Suprapubic skin (tissue), 4 donors: ENCODE measurements at places on chromosomes 5 and 9.

DNA sequence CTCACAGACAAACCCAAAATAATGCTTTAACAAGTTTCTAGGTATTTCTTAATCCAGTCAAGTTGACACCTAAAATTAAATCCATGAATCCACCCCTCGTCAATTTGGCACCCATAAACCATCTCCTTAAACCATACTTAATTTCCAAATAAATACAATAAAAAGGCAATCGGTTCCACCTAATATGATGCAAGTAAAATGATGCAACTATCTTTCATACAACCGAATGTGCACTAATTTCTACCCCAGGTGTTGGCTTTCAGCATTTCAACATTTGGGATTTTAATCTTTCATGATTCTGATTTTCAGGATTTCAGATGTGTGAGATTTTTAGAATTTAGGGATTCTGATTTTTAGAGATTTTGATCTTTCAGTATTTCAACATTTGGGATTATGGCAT is 17.3 kb downstream of the PRKAA1 start:
- no peak overlapping the region for H3K27ac ChIP-seq
- peaks cover 12% of the 10 kb centered on the region for H3K4me1 ChIP-seq
- H3K4me3 ChIP-seq: no peak overlapping the region
- no peaks in the 10 kb centered on the region for H3K27me3 ChIP-seq
- DNase-seq: no peak

DNA sequence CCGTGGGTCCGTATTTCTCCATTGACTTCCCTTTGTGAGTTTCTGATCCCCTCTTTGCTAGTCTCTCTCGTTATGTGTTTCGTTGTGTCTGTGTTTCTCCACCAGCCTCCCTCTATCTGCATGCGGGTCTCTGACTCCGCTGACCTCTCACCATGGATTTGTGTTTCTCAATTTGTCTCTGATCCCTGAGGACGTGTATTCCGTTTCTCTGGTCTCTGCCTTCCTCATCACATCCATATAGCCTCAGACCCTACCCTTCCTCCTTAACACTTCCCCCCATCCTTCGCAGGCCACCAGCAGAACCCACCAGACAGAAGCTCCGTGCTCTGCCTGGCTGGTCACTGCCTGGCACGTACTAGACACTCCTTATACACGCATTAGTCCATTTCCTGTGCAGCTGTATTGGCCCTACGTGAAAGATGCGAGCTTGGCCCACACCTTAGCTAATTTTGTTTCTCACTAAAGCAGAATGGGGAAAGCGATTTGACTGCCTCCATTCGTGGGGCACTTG is 631 bp downstream of the B4GALT7 start:
- no peak for DNase-seq
- H3K4me1 ChIP-seq: peaks cover 31% of the 10 kb centered on the region
- peaks cover 23% of the 10 kb centered on the region for H3K36me3 ChIP-seq
- peak overlapping the region; percentile 76 for H3K4me3 ChIP-seq
- no peaks in the 10 kb centered on the region for H3K27me3 ChIP-seq

GRCh38 chr5:53350991-53351770 is 129.2 kb upstream of the FST start:
- H3K4me1 ChIP-seq: no peaks in the 10 kb centered on the region
- H3K27me3 ChIP-seq: no peaks in the 10 kb centered on the region
- no peaks in the 10 kb centered on the region for H3K36me3 ChIP-seq
- no peak overlapping the region for H3K27ac ChIP-seq
- no peak for DNase-seq

DNA sequence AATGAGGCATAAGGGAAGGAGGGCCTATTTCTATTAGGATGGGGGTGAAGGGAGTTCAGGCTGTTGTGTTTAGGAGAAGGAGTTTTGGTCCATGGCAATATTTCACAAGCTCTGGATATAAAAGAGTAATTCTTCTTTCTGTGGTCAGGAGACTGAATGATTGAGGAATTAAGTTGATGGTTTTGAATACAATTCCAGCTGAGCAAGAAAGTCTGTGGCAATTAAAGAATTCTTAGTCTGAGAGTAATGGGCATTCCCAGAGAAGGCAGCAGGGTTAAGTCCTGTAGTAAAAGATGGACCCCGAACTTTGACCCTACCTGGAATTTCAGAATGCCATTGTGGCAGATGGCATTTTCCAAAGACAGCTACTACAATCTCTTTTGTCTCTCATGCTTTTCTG is 202.6 kb downstream of the TLE4 start:
- no peaks in the 10 kb centered on the region for H3K36me3 ChIP-seq
- DNase-seq: no peak
- H3K27ac ChIP-seq: no peak overlapping the region
- H3K4me1 ChIP-seq: no peaks in the 10 kb centered on the region

- DNase-seq: no peak
- H3K27me3 ChIP-seq: no peaks in the 10 kb centered on the region
- H3K4me1 ChIP-seq: no peaks in the 10 kb centered on the region
- H3K4me3 ChIP-seq: no peak overlapping the region
- peaks cover 100% of the 10 kb centered on the region for H3K36me3 ChIP-seq
- H3K27ac ChIP-seq: no peak overlapping the region
Measured at GRCh38 chr9:33306037-33306436, 15.7 kb downstream of the NFX1 start.

- no peak for DNase-seq
- H3K27me3 ChIP-seq: no peaks in the 10 kb centered on the region
- no peak overlapping the region for H3K27ac ChIP-seq
- no peaks in the 10 kb centered on the region for H3K36me3 ChIP-seq
- no peak overlapping the region for H3K4me3 ChIP-seq
Measured at GRCh38 chr9:84846906-84847305, 177.4 kb downstream of the NTRK2 start.

DNA sequence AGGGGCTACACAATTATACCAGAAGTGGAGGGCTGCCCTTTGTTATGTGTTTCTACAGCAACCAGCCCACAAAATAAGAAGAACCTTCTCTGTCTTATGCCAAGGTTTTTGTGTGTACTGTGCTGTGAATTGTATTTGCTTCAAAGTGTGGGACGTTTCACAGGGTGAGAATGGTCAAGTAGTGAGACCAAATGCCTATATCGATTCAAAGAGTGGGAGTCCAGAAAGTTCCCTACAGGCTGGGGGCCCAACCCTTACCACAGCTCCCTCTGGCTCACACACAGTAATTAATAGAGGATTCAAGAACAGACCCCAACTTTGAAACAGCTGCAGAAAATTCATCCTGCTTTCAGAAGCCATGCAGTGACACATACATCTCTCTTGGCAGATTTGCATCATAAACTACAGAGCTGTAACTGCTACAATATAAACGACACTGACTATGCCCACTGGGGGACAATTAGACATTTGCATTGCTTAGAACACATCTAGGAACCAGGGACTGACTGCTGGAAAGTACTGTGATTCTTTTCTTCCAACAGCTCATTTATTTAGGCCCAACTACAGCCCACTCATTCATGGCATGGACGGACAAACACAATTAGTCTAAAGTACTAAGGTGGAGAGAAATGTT is 12.8 kb downstream of the ENC1 start:
- no peak overlapping the region for H3K27ac ChIP-seq
- no peak for DNase-seq
- H3K27me3 ChIP-seq: no peaks in the 10 kb centered on the region
- H3K4me3 ChIP-seq: no peak overlapping the region
- H3K4me1 ChIP-seq: peaks cover 13% of the 10 kb centered on the region
- no peaks in the 10 kb centered on the region for H3K36me3 ChIP-seq

- no peaks in the 10 kb centered on the region for H3K36me3 ChIP-seq
- H3K27me3 ChIP-seq: no peaks in the 10 kb centered on the region
- no peak overlapping the region for H3K4me3 ChIP-seq
- no peak for DNase-seq
- H3K4me1 ChIP-seq: no peaks in the 10 kb centered on the region
Measured at GRCh38 chr5:58739051-58739450, 156.2 kb downstream of the RAB3C start.

- no peak overlapping the region for H3K27ac ChIP-seq
- peaks cover 1% of the 10 kb centered on the region for H3K4me1 ChIP-seq
- peaks cover 24% of the 10 kb centered on the region for H3K27me3 ChIP-seq
- DNase-seq: no peak
- no peak overlapping the region for H3K4me3 ChIP-seq
Measured at GRCh38 chr9:33628865-33629410, 104.9 kb downstream of the ANKRD18B start.

DNA sequence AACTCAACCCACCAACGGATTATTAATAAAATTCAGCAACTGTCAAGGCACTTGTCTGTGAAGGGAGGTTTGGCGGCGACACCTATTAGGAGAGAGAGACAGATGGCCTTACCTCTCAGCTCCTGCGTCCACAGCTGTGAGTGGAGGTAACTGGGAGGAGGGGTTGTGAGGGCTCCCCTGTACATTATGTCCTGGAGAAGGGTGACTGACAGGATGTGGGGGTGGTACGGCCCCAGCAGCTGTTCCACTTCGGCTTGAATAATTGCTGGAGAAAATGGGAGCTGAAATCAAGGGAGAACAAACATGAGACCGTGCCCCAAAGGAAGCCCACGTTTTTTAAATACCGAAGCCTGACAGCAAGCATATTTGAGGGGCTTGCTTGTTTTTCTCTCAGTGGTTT is 353.5 kb upstream of the RFX3 start:
- no peak for DNase-seq
- no peaks in the 10 kb centered on the region for H3K36me3 ChIP-seq
- no peak overlapping the region for H3K4me3 ChIP-seq
- no peak overlapping the region for H3K27ac ChIP-seq
- no peaks in the 10 kb centered on the region for H3K27me3 ChIP-seq
- H3K4me1 ChIP-seq: no peaks in the 10 kb centered on the region

DNA sequence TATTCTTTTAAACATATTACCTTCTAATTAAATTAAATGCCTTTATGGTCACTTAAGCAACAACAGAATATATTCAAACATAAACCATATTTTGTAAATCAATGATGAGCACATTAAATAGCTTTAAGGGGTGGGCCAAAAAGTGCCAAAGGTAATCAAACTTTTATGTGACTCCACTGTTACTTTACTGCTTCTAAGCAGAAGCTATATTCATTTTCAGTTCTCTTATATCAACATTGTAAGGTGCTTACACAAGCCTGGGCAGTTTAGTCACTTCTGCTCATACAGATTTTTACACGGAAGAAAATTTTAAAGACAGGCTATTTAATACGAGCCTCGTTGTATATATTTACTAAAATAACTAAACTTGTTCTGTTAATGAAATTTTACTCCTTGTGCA is 29.9 kb downstream of the RFX3 start:
- no peaks in the 10 kb centered on the region for H3K27me3 ChIP-seq
- no peak overlapping the region for H3K4me3 ChIP-seq
- H3K4me1 ChIP-seq: no peaks in the 10 kb centered on the region
- H3K36me3 ChIP-seq: no peaks in the 10 kb centered on the region
- no peak overlapping the region for H3K27ac ChIP-seq
- no peak for DNase-seq

- no peaks in the 10 kb centered on the region for H3K27me3 ChIP-seq
- no peak overlapping the region for H3K4me3 ChIP-seq
- H3K36me3 ChIP-seq: peaks cover 14% of the 10 kb centered on the region
- peaks cover 51% of the 10 kb centered on the region for H3K4me1 ChIP-seq
- no peak for DNase-seq
- peak overlapping the region; percentile 38 for H3K27ac ChIP-seq
Measured at GRCh38 chr5:150517272-150518152, 9.6 kb downstream of the NDST1 start.

DNA sequence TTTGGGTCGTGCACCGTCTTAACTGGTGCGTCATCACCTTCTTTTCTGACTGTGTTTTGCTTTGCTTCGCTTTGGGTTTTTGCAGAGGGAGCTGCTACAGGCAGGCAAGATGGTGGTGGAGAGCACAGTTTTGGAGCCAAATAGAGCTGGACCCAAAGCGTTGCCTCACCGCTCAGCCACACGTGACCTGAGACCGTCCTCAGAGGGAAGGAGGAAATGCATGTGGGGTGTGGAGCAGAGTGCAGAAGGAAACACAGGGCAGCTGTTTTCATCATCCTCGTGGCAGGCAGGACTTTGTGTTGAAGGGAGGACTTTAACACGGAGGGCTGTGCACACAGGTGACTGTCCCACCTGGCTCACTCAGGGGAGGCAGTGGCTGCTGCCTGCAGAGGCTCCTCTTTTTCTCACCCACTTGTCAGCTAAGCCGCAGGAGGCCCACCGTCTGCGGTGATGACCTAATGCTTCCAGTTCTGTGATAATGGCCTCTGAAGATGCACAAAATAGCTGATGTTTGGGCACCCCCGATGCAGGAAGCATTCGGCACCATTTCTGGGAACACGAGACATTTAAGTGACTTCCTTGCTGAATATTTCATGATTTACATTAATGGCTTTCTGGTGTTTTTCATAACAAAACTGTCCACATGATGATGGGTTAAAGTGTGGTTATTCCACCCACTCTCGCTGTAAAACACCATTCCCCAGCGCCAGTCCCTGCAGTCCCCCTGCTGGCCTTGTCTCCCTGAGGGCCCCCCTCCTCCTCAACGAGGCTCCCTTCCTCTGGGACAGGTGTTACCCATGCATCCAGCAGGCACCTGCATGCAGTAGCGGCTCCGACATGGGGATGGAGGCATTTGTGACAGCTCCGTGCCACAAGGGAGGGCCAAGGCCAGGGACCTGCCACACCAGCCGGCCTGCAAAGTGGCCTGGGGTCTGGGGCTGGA is 12.4 kb upstream of the UBAC1 start:
- H3K27me3 ChIP-seq: peaks cover 30% of the 10 kb centered on the region
- H3K4me1 ChIP-seq: peaks cover under 1% of the 10 kb centered on the region
- H3K4me3 ChIP-seq: no peak overlapping the region
- no peak for DNase-seq
- no peaks in the 10 kb centered on the region for H3K36me3 ChIP-seq
- no peak overlapping the region for H3K27ac ChIP-seq

DNA sequence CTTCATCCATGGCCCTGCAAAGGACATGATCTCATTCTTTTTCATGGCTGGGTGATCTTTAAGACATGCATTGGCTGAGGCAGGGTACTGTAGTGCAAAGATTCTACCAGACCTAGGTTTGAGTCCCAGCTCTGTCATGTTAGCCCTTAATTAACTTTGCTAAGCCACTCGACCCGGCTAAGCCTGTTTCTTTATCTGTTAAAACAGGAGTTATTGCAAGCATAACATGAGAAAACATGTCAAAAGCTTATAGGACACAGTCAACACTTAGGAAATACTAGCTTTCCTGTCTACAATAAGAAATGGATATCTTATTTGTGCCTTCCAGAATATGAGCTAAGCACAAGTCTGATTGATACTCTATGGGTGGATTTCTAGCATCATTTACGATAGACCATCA is 92.6 kb downstream of the RASEF start:
- H3K36me3 ChIP-seq: no peaks in the 10 kb centered on the region
- H3K27me3 ChIP-seq: no peaks in the 10 kb centered on the region
- no peak for DNase-seq
- H3K4me1 ChIP-seq: no peaks in the 10 kb centered on the region
- H3K27ac ChIP-seq: no peak overlapping the region
- no peak overlapping the region for H3K4me3 ChIP-seq
